ENCODE measurements at places on chromosomes 7 and 10.

GRCh38 chr7:134362587-134363483 is 46.1 kb upstream of the SLC35B4 start:
- no peak for DNase-seq

GRCh38 chr7:26688388-26688787 is 176.0 kb downstream of the SKAP2 start:
- no peak for DNase-seq

DNA sequence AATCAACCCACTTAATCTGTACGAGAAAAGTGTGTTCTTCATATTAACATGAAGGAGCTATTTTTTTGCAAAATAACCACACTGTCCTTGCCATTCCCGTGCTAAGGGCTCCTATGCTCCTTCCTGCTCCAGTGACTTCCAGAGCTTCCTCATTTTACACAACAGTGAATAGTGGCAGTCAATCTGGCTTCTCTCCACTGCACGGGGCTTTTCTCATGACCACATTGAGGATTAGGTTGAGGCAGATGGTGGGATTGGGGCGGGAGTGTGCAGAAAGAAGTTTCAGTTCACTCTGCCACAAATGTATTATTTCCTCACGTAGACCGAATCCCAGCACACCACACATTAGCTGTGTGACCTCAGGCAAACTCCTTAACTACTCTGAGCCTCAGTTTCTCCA is 235.1 kb downstream of the ARHGAP12 start:
- no peak for DNase-seq

DNA sequence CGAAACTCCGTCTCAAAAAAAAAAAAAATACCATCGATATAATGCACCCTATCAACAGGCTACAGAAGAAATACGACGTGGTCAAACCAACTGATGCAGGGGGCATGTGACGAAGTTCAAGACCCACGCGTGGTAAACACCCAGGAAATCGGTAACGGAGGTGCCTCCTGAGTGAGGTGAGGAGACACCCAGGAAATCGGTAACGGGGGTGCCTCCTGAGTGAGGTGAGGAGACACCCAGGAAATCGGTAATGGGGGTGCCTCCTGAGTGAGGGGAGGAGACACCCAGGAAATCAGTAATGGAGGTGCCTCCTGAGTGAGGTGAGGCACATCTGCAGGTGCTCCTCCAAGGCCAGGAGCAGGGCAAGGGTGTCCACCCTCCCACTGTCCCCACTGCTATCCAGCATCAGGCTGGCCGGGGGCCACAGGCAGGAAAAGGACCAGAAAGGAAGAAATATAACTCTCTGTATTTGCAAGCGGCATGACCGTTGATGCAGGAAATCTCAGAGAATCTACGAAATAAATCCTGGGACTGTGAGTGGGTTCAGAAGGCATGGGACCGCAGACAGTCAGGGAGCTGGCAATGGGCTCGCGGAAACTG is 10.7 kb upstream of the GPR146 start:
- DNase-seq = no peak

All from activated naive CD4-positive, alpha-beta T cell (primary cell).